ENCODE measurements at places on chromosomes 13 and 19. TPM values are rescaled to one million over a fixed set of nuclear protein-coding genes. Genes with fewer than 3 reads are reported as not detected.

DNA sequence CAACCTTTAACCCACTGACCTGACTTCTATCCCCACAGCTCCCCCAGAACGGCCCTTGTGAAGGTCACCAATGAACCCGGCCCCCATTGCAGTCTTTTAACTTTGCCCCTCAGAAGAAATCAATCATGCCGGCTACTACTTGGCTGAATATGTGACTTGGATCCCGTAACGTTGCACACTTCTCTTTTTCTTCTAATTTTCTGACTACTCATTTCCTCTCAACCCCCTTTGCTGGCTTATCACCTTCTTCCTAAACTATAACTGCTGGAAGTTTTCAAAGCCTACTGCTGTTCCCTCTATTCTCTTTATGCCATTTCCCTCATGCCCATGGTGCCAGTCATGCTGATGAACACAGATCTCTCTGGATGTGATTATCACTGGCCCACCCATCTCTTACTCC is 367.6 kb downstream of the DNAJC15 start:
- no peak for DNase-seq

DNA sequence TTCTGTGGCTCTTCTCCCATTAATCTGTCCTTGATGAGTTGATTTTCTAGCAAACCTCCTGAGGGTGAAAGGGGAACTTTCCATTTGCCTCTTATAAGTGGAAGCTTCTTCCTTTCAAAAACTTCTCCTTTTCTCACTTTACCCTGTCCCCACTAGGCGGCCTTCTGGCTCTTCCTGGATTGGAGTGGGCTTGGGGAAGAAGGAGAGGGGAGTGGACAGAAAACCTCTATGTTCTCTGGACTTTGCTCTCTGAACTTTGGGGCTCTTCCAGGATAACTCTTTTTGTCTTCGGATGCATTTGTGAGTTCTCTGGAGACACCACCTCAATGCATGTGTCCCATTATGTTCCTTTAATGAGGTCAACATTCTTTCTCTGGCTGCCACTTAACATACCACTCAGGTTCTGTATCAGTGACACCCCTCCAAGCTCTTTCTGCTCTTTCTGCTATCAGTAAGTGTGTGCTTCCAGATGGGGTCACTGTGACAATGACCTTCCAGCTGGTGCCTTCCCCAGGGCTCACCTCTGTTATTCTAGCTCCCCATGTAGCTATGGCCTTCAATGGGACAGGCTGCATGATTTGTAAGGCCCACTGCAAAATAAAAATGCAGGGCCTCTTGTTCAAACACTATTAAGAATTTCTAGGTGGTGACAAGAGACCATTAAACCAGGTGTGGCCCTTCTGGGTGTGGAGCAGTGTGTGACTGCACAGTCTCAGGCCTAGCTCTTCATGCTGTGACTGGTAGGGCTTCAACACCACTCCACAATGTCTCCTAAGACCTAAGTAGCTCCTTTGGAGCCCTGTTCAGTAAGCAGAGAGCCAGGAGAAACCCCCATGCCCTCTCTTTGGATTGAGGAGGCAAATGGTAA is 389.2 kb downstream of the EFNB2 start:
- DNase-seq, result no peak

GRCh38 chr19:39237200-39238184 is 7.3 kb downstream of the IFNL3 start:
- DNase-seq, result peak; percentile 88

Gene LRRC63
- 0.61 TPM for total RNA-seq

GRCh38 chr19:51602189-51602854 is 27.9 kb downstream of the SIGLEC5 start:
- DNase-seq, result no peak

Gene PNMA8A
- 0.79 TPM for total RNA-seq

DNA sequence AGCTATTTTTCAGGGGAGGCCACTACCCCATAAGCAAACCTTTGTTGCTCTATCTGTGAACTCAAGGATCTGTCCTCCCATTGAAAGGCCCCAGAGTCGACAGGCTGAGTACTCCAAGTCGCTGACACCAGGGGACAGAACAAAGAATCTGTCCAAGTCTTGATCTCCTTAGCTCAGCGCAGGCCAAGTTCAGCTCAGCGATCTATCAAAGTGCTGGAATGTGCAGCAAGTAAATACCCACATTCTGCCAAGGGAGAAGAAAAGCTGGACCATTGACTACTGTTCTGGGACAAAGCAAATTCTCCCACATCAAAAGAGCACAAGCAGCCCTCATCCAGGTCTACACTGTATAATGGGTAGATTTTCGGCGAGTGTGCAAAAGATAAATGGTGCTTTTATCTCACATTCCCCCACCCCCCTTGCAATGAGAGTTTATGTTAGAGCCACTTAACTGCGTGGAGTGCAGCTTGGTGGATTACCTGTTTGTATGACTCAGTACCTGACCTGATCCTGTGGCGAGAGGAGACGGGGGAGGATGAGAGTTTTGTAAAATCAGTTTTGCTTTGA is 391.7 kb upstream of the SGCG start:
- DNase-seq, result no peak

GRCh38 chr19:14048443-14049153 is 13.3 kb downstream of the PALM3 start:
- DNase-seq, result peak; percentile 90

Data from spleen (tissue), 13 donors.